ENCODE measurements at places on chromosomes 7 and 10.
A peak's percentile ranks its signal among the peaks of the same experiment; 100 is the strongest.

- DNase-seq, result no peak
Measured at GRCh38 chr7:42407833-42408232, 170.8 kb upstream of the GLI3 start.

DNA sequence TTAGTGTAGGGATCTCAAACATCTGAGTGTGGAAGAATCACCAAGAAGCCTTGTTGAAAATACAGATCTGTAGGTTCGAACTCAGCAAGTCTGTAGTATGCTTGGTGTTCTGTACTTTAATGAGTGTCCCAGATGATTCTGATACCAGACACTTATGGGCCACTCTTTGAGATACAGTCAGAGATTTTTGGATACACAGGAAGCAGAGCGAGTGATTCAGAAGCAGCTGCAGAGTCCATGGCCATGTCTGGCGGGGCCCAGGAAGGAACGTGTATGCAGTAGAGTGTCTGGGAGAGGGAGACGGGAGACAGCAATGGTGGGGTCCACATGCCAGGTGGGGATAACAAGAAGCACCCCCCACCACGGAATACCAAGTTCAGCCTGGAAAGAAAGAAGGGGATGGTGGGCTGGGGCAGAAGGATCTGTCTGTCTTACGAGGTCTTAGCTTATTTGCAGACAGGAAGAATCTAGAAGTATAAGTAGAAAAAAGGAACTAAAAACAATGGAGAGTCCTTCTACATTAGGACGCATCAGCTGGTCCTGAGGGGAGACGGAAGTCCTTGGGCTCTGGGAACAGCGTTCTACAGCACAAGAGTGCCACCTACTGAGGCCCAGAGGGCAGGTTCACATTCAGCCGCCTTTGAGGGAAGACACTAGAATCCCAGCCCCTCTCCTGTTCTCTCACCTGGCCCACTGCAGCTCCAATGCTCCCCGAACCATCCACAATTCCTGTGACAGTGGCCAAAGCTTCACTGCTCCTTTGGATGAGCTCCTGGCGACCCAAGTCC lies 55.4 kb downstream of the SLC37A3 start:
- peak; percentile 15 for DNase-seq

DNA sequence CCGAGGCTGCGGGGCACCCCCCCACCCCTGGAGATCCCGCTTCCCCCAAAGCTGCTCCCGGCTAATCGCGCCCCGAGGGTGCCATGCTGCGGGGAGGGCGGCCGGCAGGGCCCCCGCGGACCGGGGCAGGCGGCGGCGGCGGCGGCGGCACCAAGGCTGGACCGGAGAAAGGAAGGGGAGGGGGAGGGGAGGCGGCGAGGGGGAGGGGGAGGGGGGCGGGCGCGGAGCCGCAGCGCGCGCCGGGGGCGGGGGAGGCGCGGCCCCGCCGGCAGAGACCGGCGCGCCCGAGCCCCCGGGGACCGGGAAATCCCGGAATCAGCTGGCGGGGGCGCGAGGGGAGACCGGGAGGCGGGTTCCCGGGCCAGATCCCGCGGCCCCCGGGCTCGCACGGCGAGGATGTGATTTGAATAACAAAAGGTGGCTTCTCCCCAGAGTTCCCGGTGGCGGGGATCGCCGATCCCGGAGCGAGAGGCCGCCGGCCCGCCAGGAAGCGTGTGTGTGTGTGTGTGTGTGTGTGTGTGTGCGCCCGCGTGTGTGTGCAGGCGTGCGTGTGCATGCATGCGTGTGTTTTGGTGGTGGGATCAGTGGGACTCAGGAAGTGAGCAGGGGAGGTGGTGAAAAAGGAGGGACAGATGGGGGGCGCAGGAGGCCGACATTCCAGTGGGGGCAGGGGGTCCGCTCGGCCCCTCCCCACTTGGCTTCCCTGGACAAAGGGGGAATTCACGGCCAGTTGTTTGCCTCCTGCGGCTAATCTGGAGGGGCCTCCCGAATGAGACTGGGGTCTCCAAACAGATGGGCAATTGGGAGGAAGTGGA lies 99.5 kb downstream of the HIP1 start:
- peak; percentile 54 for DNase-seq

DNA sequence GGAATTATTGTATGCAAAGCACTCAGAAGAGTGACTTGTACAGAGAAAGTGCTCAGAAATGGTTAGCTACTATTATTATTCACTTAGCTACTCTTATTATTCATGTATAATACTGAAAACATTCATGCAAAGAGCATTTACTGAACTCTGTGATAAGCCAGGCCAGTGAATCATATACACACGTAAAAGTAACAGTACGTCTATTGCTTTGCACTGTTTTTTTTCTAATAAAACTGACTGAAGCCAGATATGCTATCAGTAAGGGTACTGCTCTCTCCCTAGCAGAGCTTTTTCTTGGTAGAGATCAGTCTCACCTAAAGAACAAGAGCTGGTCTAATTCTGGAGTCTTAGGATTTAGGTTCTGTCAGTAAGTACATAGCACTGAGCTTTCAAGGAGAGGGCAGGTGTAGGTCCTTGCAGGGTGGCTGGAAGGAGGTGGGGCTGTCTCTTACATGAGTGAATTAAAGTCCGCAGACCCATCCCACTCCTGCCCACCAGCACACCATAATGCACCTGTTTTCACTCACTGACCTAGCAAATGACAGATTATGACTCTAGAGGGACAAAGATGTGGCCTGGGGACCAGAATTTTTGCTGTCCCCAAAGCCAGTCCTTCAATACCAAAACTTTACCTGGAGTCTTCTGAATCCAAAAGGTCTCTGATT lies 145.9 kb downstream of the ARID5B start:
- no peak for DNase-seq

GRCh38 chr10:5584895-5585516 lies 60.2 kb downstream of the CALML3 start:
- no peak for DNase-seq

DNA sequence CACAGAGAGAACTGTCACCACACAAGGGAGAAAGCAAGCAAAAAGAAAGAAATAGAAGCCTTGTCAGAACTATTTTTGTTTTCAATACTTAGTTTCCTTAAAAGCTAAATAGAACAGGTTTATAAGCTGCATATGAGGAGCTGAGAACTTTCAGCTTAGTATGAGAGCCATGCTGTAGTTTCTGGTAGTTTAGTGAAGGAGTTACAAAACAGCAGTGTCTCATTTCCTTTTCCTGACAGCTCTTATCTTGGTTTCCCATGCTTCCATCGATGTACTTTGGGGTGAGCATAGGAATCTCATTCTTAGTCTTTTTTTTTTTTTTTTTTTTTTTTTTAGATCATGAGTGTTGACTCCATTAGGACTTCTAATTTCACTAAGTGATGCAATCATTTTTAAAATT lies 8.6 kb upstream of the CHRM2 start:
- DNase-seq, result no peak

DNA sequence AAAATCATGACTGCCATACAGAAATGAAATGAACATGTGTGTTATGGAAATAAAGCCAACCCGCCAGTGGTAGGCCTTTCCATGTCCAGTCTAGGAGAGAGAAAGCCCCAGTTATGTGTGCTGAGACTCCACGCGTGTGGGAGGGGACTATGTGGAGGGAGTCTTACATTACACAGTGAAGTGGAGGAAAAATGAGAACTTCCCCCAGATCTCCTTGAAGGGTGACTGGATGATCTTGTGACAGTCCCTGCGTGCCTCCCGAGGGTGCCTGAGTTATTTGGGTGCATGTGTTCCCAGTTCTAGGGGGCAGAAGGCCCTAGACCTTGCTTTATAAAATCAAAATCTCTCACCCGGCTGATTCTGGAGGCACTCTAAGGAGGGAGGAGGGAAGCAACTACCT lies 24.2 kb downstream of the UPP1 start:
- DNase-seq, result no peak

DNA sequence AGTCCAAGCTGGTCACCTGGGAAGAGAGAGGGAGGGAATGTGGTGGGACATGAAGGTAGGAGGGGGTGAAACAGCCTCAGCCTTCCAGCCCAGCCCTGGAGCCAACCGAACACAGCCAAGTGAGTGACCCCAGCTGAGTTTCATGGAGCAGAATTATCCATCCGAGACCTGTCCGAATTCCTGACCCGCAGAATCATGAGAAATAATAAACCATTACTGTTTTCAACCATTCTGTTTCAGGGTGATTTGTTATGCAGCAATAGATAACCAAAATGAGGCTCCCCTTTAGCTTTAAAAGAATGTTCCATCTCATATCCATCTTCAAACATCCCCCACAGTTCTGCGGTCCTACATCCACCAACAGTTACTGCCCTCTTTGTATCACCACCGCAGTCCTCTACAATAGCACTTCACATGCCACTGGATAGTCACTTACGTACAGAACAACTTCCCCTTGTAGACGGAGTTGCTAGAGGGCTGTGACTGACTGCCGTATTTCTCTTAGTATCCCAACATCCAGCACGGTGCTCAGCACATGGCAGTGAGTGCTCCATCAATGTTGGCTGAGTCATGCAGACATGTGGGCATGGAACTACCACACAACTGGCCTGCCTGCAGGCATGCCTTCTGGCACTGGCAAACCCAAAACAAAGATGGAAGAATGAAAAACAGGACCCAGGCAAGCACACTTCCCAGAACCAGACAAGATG lies 18.5 kb downstream of the KIAA1549 start:
- DNase-seq, result no peak
